ENCODE measurements at places on chromosomes 5 and 9. TPM values are rescaled to one million over a fixed set of nuclear protein-coding genes. Genes with fewer than 3 reads are reported as not detected.
A peak's percentile ranks its signal among the peaks of the same experiment; 100 is the strongest.

The FIBCD1 gene
- polyA plus RNA-seq: 1.5 TPM

DNA sequence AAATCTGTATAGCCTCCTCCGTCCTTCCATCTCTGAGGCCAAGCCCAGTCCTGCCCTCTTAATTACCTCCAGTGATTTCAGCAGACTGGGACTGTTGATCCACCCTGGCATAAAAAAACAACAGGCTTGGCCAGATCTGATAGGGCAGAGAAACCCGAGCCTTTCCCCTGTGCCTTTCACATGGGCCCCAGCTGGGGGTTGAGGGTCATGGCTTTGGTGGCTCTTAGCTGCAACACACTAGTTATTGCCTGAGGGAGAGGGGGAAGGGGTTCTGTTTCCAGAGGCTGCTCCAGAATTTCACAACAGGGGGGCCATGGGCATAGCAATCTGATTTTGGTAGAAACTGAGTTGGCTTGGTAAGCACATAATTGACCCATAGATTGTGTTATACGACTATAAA lies 21.2 kb upstream of the PANK3 start:
- peak; percentile 85 for DNase-seq

DNA sequence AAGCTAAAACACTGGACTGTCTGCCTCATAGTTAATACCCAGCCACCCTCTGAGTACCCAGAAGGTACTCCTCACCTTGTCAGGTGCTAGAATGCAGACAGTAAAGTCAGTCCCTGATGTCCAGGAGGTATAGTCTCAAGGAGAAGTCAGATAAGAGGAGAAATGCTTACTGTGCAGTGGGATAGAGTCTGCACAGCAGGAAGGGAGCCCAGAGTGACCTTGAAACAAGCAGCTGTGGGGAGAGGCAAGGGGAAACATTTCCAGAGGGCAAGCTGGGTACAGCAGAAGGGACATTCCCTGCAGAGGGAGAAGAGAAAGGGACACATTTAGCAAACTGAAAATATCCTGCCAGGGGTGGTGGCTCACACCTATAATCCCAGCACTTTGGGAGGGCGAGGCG lies 122.7 kb downstream of the GCNT1 start:
- peak; percentile 76 for DNase-seq

DNA sequence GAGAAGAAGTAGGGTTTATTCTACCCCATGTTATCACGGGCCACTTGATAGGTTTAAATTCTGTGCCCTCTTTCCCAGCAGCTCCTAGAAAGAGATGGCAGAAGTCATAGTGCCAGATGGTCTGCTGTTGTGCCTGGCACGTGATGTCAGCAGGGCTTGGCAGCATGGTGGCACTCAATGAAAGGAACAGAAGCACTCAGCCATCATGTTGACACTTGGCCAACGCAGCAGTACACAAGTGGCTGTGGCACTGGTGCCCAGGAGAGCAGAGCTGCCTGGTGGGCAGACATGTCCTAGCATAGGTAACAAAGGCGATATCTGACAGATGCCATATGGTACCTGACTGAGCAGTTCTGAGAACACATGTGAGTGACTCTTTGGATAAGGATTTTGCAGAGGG lies 796.4 kb upstream of the ACO1 start:
- DNase-seq: no peak

GRCh38 chr5:151239237-151239861 lies 13.6 kb upstream of the GM2A start:
- peak; percentile 57 for DNase-seq

- DNase-seq: no peak
Observed at GRCh38 chr9:89379508-89380115, 61.3 kb downstream of the SECISBP2 start.

The PLK2 gene
- 44.5 TPM for polyA plus RNA-seq

The ANKRD34B gene
- not detected for polyA plus RNA-seq

- DNase-seq: no peak
Observed at GRCh38 chr5:5344606-5345005, 77.9 kb upstream of the ICE1 start.

DNA sequence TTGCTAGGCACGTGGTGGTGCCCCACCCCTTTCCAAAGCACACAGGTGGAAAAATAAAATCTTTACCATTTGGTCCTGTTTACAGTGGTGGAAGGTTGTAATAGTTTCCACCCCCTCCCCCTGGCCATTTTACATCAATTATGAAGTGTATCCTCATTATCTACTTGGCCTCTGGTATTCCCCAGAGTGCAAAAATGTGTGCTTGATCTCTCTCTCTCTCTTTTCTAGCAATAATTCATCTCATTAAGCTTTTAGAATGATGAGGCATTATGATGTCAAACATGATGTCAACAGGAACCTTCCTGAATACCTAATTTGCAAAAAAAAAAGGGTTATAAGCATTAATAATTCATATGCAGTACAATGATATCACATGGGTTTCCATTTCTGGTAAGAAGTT lies 3.1 kb downstream of the PDE8B start:
- DNase-seq: no peak

- no peak for DNase-seq
Observed at GRCh38 chr5:18987101-18987500, 1000.9 kb downstream of the CDH18 start.

DNA sequence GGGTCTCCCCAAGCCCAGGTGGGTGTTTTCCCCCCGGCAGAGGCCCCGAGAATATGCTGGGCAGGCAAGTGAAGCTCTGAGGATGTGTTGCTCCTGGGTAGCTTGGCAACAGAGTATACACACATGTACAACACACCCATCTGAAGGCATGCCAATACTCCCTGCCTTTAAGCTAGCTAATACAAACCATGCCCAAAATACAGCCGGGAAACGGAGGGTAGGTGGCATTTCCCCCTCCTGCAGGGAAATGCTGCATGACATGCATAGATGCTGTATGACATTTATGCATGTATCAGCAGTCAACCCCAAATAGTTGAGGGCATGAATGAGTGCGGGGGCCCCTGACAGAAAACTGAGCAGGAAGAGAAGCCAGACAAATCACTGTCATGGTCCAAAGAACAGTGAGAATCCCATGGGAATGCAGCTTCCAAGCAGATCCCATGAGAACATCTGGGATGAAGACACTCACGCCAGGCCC lies 614.1 kb downstream of the EBF1 start:
- DNase-seq: no peak

The TAS2R1 gene
- not detected for polyA plus RNA-seq

GRCh38 chr5:74603376-74603775 lies 37.2 kb downstream of the ENC1 start:
- no peak for DNase-seq

DNA sequence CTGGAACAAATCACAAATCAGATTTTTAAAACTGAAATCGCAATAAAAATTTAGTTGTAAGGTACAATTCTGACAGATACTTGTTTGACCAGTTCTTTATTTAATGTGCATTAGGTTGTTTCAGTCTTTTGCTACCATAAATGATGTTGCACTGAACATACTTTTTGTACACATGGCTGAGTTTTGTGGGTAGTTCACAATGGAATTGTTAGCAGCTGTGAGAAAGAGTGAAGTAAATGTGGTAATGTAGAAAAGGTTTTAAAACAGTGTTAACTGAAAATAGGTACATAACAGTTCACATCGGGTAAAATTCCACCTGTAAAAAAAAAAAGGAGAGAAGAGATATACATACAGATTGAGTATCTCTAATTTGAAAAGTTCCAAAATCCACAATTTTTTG lies 25.6 kb downstream of the MRPS27 start:
- no peak for DNase-seq

The CBY3 gene
- polyA plus RNA-seq: 1.2 TPM

The LURAP1L gene
- 14.3 TPM for polyA plus RNA-seq
